ENCODE measurements at places on chromosomes 3 and 15.

DNA sequence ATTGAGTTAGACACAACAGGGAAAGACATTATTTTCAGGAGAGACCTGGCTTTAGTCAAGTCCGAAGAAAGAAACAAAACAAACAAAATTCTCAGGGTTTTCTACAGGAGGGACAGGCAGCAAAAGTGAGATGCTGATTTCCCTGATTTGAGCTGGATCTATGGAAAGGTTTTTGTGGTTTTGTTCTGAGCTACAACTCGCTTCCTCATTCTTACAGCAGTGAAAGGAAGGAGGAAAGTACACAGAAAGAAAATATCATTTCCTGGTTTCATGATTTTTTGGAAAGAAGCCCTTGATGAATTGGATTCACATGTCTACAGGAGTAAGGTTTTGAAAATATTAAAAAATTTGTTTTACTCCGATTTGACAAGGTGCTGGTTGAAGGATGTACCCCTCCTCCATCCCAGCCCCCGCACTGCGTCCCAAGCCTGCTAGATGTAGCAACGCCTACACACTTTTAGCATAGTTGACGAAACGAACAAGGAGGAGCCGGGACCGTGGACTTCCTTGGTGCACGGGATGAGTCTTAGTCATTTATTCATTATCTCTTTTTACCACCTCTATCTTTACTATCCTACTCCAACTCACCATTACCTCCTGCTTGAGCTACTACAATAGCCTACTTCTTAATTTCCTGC, 10.8 kb downstream of the PRICKLE2 start:
- no peak for DNase-seq

DNA sequence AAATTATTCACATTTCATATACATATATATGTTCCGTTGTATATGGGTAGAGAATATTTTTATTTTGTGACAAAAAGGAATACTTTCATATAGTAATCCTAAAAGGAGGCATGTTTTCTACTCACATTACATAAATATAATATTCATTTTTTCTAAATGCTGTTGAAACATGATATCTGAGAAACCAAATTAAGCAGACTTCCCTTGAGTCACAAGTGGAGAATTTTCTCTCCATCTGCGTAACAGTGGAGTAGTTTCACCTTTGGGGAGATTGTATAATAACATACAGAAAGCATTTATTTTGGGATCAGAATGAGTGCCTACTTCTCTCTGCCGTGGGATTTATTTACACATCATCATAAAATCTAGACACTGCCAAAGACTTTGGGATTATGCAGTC, 849.8 kb downstream of the NSUN3 start:
- DNase-seq = no peak

GRCh38 chr15:48085591-48085930, 35.2 kb upstream of the SLC24A5 start:
- DNase-seq = no peak

DNA sequence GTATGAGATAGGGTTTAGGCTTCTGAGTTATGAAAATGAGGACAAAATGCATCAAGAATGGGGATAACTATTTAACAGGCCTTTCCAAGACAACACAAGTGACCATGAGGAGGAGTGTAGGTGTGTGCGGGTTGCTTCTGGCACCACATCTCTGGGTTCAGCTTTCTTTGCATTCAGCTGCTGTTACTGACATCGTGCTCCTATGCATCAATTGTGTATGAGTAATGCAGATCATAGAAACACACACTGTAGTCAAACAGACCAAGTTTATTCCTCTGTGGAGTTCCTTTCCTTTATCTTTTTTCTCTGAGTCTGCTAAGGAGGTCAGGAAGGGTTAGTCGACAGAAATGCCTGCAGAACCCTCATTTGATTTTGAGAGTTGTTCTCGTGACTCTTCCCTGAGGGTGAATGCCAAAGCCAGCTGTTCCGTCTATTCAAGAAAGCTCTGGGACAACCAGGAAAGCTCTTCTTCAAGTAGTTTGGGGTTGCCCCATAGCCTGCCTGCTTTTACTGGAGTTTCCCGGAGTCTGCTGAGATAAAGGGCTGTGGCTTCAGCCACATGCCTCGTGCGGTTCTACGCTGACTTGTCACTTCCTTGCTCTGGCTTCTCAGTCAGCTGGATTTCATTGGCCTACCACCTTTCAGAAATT, 136.7 kb upstream of the TLE3 start:
- DNase-seq = peak; percentile 14

DNA sequence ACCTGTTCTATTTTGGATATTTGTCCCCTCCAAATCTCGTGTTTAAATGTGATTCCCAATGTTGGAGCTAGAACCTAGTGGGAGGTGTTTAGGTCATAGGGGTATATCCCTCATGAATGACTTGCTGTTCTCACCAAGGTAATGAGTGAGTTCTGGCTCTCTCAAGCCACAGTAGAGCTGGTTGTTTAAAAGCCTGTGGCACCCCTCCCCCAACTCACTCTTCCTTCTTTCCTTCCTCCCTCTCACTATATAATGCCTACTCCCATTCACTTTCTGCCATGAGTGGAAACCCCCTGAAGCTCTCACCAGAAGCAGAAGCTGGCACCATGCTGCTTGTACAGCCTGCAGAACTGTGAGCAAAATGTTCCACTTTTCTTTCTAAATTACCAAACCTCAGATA, 341.1 kb downstream of the SI start:
- no peak for DNase-seq

- no peak for DNase-seq
These were observed 193.2 kb downstream of the MEX3B start for GRCh38 chr15:81852411-81853149.

DNA sequence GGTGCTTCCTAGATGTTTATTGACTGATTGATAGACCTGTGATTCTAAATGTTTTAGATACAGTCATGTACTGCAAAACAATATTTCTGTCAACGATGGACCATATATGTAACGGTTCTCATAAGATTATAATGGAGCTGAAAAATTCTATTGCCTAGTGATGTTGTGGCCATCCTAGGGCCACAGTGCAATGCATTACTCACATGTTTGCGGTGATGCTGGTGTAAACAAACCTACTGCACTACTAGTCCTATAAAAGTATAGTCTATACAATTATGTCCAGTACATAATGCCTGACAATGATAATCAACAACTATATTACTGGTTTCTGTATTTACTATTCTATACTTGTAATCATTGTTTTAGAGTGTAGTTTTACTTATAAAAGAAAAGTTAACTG, 46.8 kb downstream of the CHST2 start:
- DNase-seq = no peak

- no peak for DNase-seq
These were observed 545.5 kb upstream of the MDFIC2 start for GRCh38 chr3:70857916-70858315.

GRCh38 chr15:53789654-53790375, 30.4 kb upstream of the WDR72 start:
- DNase-seq = no peak

GRCh38 chr3:54121414-54122323, 683 bp upstream of the CACNA2D3 start:
- DNase-seq = no peak
